GM19239 (cell line): ENCODE measurements at places on chromosomes 5 and 9.

DNA sequence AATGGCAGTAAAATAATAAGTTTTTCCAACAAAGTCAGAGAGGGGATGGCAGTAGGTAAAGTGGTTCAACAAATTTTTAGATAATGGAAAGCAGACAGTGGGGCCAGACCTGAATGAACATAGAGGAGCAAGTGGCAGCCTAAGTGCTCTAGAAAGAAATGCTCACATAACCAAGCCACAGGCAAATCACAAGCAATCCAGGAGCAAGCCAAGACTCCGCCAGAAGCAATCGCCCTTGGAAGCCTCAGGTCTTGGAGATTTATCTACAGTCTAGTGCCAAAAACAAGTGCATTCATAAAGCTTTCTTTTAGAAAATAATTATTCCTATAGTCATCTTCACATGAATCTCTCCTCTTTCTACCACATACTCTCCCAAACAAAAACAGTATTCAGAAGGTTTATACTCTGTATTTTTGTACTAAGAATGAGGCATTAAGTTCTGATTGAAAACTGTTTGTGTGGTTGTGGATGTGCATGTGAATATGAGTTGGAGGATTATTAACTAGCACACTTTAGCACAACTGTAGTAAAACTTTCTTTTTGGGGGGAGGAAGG is 375.5 kb downstream of the CDH9 start:
- DNase-seq: no peak

GRCh38 chr5:99763021-99763774 is 772.0 kb upstream of the FAM174A start:
- DNase-seq: no peak

DNA sequence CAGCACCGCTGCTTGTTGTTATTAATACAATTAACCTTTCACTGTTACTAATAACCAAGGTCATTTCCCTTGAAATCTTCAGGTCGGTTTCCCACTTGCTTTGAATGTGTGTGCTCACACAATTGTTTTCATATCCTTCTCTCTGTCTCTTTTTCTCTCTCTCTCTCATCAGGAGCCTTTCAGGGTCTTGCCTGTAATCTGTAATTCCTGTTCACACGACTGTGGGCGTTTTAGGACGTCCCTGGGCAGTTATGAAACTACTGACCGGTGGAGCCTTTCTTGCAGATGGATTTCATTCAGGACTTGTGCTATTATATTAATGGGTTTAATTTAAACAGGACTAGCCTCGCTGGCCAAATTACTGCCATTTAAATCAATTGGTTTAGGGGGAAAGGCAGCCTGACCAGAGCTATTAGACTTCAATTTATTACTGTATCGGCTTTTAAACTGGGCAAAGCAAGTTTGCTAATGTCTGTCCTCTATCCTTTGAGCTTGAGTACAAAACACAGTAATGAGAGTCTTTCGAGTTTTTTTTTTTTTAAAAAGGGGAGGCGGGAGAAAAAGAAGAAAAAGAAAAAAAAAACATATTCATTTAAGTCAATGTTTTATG is 316.0 kb upstream of the TLE4 start:
- no peak for DNase-seq

- DNase-seq: no peak
Measured at GRCh38 chr5:131593921-131594320, 41.1 kb downstream of the RAPGEF6 start.

GRCh38 chr9:132647355-132647754 is 22.4 kb downstream of the DDX31 start:
- DNase-seq: no peak

GRCh38 chr9:9045572-9045971 is 1246.0 kb upstream of the DMAC1 start:
- no peak for DNase-seq

DNA sequence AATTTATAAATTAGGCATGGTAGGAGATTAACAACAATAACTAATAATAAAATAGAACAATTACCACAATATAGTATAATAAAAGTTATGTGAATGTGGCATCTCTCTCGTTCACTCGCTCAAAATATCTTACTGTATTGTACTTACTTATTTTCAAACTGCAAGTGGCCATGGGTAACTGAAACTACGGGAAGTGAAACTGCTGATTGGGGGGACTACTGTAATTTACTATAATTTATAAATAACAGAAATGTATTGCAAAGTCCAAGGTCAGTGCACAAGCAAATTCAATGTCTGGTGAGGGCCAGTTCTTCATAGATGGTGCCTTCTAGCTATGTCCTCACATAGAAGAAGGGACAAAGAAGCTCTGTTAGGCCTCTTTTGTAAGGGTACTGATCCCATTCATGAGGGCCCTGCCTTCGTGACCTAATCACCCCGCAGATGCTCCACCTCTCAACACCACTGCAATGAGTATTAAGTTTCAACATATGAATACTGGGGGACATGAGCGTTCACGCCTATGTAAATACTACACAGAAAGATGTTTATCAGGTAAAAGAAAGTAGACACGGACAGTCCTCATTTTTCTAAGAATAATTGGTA is 39.0 kb downstream of the KCNIP1 start:
- DNase-seq: no peak

GRCh38 chr9:98075332-98075805 is 18.8 kb downstream of the NANS start:
- no peak for DNase-seq

GRCh38 chr9:73219985-73220626 is 68.4 kb downstream of the ANXA1 start:
- DNase-seq: no peak

DNA sequence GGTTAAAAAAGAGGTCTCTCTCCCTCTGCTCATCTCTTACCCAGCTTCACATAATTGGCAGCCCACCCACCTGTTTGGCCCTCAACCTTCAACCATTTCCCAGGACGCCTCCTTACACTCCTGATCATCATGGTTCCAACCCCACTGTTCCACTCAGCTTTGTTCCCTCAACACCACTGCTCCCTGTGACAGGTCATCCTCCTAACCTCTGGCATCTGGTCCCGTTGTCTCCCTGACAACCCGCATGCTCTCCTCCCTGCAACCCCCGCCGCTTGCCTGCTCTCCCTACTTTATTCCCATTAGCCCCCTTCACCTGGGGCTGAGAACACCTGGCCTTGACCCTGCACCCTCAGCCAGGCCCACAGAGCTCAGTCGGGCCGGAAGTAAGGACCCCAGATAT is 12.9 kb downstream of the PCDHGC5 start:
- no peak for DNase-seq

DNA sequence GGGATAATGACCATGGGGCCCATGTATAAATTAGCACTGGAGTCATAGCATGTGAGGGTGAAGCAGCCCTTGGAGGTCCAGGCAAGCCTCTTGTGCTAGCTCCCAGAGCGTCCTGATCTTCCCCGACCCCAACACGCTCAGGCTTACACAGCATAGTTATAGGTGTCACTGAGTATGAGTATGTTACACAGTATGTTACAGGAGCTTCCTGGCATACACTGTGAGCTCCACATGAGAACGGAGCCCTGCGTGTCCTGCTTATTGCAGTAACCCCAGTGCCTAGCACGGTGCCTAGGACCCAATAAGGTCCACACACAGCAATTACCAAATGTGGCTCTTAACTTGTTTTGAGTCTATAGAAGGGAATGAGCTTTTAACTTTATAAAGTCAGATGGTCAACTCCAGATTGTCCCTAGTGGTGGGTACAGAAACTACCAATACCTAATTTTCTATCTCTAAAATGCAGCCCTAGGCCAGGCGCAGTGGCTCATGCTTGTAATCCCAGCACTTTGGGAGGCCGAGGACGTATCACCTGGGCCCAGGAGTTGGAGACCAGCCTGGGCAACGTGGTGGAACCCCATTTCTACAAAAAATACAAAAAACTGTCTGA is 64.1 kb downstream of the PLAC8L1 start:
- no peak for DNase-seq

DNA sequence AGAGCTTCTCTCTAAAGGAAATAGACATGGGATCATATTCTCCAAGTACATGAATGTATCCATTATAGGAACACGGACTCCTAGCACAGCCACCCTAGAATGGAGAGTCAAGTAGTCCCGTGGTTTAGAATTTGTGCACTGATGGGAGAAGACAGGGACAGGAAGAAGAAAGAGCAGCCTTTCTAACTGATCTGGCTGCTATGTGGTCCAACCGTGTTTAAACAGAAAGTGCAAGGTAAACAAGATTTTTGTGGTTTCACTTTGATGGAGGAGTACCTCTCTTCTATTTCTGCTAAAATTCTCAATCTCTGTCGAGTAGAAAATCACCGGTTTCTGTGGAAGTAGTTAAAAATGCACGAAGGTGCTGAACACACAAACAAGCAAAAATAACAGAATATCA is 171.3 kb downstream of the ST8SIA4 start:
- peak; percentile 17 for DNase-seq

DNA sequence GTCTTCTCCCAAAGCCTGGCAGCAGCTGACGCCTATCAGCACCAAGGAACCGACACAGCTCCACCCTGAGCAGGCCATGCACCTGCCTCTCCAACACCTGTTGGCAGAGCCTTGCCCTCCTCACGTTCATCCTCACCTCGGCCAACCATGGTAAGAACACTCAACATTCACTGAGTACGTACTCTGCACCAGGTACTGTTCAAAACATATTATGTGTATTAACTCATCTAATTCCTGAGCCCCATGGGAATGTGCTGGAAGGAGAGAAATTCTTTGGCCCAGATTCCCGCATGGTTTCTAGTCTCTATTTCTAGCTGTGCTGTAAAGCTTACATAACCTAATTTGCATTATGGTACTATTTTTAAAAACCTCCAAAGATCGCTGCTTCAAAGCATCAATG is 86.1 kb downstream of the GPR21 start:
- DNase-seq: no peak

- no peak for DNase-seq
Measured at GRCh38 chr9:36986468-36987408, 47.3 kb downstream of the PAX5 start.

DNA sequence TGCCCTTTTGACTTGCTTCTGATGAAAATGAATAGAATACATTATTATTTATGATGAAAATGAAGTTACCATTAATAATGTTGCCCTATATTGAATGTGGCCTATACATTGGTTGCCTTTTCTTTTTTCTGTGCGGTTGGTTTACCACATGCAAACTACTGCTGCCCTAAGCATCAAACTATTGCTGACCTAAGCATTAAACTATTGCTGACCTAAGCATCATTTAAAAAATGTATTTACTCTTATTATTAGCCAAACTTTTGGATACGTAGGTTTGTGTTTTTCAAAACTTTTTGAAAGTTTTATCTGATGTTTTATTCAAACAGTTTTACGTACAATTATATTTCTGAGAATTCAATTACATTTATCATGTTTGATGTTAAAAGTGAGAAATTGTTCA is 76.0 kb upstream of the CDH10 start:
- DNase-seq: no peak

DNA sequence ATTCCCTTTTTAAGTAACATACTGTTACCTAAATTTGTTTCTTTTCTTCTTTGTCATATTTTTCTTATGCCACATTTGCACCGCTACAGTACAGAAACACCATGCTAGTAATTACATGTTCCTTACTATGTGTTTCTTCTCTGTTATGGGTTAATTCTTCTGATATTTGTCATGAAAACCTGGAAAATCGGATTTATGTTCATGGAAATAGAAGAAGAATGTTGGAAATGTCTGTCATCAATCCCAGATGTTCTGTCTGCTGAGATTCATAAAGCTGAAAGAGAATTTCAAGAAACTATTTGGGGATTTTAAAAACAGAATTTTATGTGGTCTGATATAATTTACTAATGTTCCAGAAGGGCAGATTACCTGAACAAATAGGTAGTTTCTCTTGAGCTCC is 305.2 kb upstream of the NREP start:
- DNase-seq: no peak

DNA sequence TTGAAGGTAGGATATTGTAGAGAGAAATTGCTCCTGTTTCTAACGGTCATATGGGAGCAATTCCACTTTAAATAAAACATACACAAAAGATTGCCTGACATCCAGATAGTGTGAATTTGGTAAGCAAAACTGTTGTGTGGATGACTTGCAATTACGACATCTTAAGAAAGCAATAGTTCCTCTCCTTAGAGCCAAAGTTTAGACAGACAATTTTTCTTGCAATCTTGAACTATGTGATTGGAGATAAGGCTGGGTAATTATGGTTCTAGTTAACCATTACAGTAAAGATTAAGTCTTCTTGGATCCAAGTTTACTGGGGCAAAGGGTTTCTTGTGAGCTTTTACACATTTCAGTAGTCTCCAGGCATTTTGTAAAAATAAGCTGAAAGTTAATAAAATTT is 1080.6 kb upstream of the CDH6 start:
- no peak for DNase-seq

- no peak for DNase-seq
Measured at GRCh38 chr5:77832938-77833337, 56.8 kb upstream of the TBCA start.

DNA sequence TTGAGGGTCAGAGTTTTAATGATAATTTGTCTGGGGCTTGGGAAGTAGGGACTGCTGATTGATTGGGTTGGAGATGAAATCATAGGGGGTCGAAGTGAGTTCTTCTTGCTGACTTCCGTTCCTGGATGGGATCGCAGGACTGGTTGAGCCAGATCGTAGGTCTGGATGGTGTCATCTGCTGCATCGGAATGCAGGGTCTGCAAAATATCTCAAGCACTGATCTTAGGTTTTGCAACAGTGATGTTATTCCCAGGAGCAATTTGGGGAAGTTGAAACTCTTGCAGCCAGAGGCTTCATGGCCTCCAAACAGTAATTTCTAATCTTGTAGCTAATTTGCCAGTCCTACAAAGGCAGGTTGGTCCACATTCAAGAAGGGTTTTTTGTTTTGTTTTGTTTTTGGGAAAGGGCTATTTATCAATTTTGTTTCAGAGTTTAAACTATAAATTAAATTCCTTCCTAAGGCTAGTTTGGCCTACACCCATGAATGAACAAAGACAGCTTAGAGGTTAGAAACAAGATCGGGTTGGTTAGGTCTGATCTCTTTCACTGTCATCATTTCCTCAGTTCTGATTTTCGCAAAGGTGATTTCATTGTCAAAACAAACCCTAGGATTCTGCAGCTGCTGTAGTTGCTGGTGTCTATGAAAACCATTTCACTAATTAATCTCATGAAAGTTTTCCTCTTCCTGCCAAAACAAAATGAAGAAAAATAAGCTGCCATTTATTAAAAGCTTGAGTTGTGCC is 388.0 kb downstream of the TMEM232 start:
- DNase-seq: no peak

GRCh38 chr9:17625644-17626388 is 47.0 kb downstream of the SH3GL2 start:
- DNase-seq: no peak

GRCh38 chr9:100591639-100592412 is 13.9 kb downstream of the CAVIN4 start:
- no peak for DNase-seq

DNA sequence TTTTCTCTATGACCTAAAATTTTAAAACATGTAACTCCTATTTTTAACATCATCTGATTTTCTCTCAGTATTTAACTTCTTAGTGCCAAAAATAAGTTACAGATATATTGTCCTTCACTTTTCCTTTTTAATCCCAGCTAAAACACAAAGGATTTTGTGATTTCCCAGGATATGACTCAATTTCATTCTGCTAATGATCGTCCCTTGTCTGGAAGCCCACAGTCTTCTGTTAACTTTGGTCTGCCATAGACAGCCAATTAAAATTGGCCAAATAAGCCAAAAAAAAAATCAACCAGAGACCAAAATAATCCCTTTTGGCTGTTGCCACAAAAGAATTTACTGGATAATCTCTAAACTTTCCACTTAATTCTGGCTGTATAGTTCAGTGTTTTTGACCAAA is 124.5 kb upstream of the FST start:
- no peak for DNase-seq
